Dermis blood vessel endothelial cell (primary cell): ENCODE measurements at places on chromosomes 1 and 21.

DNA sequence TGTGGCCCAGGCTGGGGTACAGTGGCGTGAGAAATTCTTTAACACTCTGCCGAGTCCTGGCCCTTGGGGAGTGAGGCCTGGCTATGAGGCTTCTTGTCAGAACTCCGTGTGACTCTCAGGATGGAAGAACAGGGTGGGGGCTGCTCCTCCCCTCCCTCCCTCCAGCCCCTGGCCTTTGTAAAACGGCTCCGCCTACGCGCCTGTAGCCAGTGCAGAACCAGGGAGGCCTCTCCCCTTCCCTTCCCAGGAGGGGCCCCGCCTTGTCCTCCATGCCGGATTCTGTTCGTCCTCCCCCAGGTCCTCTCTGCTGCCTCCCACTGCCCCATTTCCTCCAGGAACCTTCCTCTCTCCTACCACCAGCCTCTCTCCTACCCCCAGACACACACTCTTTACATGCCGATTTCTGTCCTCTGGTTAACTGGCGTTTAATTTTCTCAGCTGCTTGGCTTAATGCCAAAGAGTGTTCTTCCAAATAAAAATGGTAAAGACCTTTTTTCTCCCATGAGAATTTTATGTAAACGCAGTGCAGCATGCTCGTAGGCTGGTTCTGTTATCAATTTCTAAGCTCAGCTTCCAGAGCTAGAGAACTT lies 21.0 kb downstream of the PDE9A start:
- no peak for DNase-seq

DNA sequence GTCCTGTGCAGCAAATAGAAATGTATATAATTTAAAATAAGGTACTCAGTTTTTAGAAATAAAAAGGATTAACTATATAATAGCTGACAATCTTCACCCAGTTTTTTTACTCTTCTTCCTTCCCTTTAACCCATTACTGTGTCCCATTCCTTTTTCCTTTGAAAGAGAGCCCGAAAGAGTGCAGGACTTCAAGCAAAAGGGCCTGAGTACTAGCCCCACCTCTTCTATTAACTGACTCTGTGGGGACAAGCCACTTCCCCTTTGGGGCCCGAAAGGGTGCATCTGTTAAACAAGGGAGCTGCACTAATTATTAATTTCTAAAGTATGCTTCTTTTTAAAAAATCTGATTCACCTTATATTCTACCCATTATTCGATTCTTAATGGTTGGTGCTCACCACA lies 3.3 kb downstream of the USP24 start:
- no peak for DNase-seq

DNA sequence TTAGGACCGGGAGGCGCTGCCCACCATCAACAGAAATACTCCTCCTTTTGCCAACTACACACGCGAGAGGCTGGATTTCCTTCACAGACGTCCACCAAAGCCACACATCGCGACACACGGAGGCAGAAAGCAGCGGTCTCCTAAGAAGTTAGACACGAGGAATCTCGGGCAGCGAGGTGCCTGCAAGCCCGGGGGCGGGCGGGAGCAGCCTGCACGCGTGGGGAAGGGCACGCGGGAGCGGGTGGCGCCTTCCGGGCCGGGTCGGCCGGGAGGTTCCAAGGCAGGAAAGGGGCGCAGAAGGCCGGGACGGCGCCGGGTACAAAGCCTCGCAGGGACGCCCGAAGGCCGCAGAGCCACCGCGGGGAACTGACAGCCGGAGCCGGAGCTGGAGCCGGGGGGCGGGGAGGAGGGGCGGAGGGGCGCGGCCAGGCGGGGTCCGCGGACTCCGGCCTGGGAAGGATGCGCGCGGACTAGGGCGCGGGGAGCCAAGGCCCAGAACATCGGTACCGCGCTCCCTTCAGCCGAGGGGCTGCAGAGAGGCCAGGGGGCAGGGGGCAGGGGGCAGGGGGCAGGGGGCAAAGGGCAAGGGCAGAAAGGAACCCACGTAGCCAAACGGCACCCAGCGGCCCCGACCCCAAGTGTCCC lies 722 bp downstream of the NPHP4 start:
- DNase-seq, result peak; percentile 42

- no peak for DNase-seq
Observed at GRCh38 chr1:20584890-20585289, 4.0 kb upstream of the CDA start.
